ENCODE measurements at places on chromosomes 7 and 10.

- no peak for DNase-seq
Observed at GRCh38 chr10:60511477-60512229, 122.0 kb upstream of the ANK3 start.

DNA sequence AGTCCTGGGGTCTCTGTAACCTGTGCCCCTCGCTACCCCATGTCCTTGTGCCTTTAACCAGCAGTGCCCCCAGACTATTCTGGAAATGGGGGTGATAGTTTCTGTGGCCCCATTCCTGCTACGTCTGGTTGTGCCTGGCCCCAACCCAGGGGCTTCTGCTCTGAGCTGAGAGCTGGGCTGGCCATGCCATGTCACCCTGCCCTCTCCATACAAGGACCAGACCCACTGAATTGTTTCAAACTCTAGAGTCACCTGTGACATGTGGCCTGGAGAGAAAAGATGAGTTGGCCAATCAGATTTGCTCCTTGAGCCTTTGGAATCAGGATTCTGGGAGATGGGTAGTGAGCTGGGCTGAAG lies 108.6 kb downstream of the GRK5 start:
- DNase-seq, result no peak

DNA sequence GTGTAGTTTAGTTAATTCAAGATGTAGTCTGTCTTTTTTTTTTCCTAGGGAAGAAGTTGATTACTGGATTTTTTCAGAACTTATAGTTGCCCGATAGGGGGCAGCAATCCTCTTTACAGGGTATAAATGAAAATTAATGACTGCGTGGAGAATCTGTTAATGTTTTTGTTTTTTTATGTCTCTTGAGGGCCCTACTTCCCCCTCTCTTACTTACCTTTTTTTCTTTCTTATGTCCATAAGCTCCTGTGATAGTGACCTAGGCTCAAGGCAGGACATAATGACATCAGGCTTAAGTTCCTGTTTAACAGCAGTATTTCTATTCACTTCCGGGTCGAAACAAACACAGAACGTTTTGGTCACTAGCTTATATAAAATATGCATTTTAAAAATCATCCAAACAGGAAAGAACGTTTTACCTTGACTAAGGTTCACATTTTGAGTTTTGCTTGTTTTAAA lies 18.8 kb downstream of the CDC123 start:
- DNase-seq, result peak; percentile 50

DNA sequence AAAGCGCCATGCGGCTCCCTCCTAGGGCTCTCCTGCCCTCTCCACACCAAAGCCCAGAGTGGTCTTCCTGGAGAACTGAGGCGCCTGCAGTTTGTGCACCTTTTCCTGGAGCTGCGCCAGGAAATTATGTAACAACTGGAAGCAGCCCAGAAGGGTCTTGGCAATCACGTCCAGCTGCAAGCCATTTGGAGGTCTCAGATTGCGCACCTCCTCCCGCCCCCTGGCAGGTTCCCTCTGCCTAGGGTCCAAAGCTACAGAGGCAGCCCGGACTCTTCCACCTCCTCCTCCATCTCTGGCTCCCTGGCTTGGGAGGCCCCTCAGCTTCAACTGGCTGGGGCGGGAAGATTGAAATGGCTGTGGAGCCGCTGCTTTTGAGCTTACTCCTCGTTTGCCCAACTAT lies 34.0 kb upstream of the SFTPD start:
- DNase-seq, result no peak

- DNase-seq, result peak; percentile 44
Observed at GRCh38 chr10:6543431-6544005, 36.6 kb downstream of the PRKCQ start.

DNA sequence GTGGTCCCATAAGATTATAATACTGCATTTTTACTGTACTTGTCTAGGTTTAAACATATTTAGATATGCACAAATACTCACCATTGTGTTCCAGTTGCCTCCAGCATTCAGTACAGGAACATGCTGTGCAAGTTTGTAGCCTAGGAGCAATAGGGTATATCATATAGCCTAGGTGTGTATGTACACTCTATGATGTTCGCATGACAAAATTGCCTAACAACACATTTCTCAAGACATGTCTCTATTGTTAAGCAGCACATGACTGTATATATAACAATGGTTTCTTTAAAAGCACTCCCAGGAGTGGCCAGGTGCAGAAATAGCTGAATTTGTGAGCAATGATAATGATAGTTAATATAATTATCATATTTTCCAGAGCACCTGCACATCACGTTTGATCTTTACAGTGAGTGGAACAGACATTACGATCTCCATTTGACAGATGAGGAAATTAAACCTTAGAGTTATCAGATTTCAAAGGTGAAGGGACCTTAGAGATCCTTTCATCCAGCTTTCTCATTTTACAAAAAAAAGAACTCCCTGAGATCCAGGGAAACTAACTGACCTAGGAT lies 99.2 kb upstream of the PDCD4 start:
- no peak for DNase-seq

GRCh38 chr7:82441669-82442478 lies 1.7 kb downstream of the CACNA2D1 start:
- no peak for DNase-seq

DNA sequence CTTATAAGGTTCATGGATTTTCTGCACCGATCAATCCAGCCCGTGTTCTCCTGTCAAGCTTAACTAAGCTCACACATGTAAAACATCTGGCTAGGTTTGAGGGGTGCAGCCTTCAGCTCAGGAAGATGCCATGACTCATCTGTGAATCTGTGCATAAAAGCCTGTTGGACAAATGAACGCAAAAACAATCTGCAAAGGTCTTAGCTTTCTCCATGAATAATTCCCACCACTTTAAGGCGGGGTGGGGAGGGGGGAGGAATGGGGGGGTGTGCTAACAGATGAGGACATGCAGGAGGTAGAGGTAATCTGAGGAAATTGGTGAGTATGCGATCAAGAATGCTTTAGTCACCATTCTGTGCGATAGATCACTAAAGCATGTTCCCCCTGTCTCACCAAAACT lies 4.8 kb downstream of the DOCK4 start:
- no peak for DNase-seq

GRCh38 chr7:13945670-13946069 lies 43.8 kb downstream of the ETV1 start:
- no peak for DNase-seq

GRCh38 chr10:119333146-119333792 lies 125.9 kb downstream of the GRK5 start:
- peak; percentile 61 for DNase-seq

DNA sequence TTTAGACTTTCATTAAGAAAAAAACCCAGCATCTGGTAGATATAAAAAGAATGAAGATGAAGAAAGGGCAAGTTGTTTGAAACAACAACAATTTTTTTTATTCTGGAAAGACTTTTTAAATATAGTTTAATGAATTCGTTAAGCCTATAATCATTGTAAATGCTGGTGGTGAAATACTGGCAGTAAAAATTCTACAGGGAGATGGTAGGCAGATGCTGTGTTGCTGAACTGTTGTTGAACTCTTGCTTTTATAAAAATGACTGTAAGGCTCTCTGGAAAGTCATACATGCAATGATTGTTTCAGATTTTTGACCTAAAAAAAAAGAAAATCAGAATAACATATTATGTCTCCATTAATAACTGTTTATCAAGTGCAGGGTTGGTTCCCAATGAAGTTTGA lies 39.0 kb downstream of the SCIN start:
- DNase-seq, result no peak

DNA sequence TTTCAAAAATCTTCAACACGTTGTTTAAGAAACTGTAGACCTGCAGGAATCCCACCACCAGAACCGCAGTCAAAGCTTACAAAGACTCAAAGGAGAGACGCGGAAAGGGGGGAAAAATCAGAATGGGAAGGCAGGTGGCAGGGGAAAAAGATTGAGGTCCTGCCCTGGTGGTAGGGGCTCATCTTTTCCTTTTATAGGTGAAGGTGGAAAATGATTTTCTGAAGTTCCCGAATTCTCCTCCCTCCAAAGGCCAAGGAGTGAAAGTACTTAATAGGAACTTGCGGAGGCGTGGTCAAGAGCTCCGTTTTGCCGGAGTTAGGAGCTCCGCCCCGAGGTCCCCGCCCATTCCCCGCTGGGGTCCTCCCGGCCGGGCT lies 724 bp downstream of the BBIP1 start:
- DNase-seq, result peak; percentile 92

DNA sequence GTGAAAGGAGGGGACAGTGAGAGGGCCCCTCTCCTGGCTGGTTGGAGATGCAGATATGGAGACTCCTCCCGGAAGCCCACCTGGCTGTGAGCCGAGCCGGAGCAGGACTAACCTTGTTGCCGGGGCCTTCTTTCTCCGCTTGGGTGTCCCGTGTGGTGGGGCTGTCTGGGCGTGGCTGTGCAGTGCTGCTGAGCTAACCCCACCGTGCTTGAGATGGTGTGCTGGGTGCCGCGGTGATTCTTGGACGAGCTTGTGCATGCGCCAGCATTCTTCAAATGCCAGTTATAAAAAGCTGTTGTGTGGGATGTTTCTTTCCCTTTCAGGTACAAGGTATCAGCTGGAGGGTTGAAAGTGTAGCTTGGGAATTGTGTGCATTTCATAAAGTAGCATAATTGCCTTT lies 48.8 kb downstream of the DAGLB start:
- DNase-seq, result no peak

DNA sequence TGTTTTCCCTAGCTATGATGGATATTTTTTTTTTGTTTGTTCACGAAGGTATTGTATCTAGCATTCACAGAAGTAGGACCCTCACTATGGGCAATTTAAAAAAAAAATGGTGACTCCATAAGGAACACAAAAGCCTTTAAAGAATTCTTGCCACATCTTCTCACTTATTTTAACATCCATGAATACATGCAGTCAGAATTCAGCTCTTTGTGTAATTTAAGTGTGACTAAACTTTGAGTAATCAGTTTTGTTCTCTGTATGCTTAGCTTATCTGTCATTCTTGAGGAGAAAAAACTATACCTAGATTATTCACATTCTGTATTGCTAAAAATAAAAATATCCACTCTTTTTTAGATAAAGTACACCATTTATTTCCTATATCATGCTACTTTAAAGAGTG lies 313.2 kb upstream of the KCND2 start:
- DNase-seq, result no peak

GRCh38 chr7:70920876-70921275 lies 211.1 kb upstream of the GALNT17 start:
- no peak for DNase-seq

- DNase-seq, result no peak
Observed at GRCh38 chr7:129790136-129790535, 162.6 kb downstream of the UBE2H start.

- no peak for DNase-seq
Observed at GRCh38 chr7:71625545-71625944, 493.6 kb downstream of the GALNT17 start.

DNA sequence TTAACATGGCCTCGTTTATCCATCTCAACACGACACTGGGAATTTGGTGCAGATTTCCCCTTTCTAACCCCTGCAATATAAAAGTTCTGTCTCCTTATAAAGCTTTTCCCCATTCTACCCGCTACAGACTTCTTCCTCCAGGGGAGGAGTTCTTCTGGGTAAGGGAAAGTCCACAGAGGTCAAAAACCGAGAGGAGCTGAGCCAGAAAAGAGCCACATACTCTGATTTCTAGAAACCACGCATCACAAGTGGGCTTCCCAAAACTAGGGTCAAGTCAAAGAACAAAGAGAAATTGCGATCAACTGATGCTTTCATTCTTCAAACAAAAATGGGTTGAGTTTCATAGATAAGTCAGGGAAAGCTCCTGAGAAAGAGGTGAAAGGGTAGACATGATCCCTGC lies 6.8 kb downstream of the IL6 start:
- no peak for DNase-seq

DNA sequence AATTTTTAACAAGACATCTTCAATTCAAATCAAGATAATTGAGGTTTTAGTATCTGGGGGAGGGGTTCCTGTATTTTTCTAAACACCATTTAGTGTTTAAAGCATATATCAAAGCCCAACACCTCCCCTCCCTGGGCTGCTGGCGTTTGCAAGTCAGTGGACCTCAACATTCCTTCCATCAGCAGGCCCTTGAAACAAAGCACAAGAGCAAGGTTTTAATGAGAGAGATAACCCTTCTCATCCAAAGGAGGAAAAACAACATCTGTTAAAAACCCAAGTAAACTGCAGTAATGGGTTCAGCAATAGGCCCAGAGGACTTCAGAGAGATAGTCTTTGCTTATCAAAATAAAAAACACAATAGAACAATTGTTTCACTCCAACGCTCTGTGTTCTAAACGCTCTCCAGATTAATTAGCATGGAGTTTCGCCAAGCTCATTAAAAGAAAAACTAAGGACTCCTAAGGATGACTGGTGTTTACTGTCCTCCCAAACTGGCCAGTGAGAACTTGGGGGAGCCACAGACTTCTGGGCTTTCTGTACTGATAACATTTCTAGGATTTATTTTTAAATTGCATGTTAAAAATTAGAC lies 2.5 kb downstream of the JCAD start:
- DNase-seq, result no peak

Data from activated naive CD8-positive, alpha-beta T cell treated with anti-CD3 and anti-CD28 coated beads, Interleukin-2, amount 50 U/mL, for 24 hours (primary cell).